ENCODE measurements at places on chromosomes 3 and 15.

- peak; percentile 40 for DNase-seq
Observed at GRCh38 chr3:138938056-138938876, 8.7 kb downstream of the FOXL2 start.

DNA sequence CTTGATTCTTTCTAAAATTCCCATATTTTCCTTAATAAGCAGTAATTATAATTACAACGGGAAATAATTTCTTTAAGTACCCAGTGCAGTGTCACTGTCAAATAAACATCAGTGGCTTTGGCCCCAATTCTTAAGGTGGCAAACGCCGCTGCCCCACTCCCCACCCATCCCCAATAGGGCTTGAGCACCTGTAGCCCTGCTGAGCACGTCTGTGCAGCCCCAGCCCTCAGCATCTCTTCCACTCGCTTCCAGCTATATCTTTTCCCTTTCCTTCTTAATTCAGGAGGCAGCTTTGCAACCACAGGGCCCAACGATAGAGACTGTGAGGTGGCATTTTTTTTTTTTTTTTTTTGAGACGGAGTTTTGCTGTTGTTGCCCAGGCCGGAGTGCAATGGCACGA lies 9.0 kb downstream of the PPM1M start:
- no peak for DNase-seq

- no peak for DNase-seq
Observed at GRCh38 chr3:11410564-11410963, 138.4 kb downstream of the ATG7 start.

- no peak for DNase-seq
Observed at GRCh38 chr3:49198161-49198560, 26.8 kb downstream of the KLHDC8B start.

- DNase-seq, result no peak
Observed at GRCh38 chr3:140176526-140176925, 241.5 kb downstream of the CLSTN2 start.

GRCh38 chr3:16838561-16838960 lies 46.2 kb upstream of the PLCL2 start:
- DNase-seq, result peak; percentile 58

GRCh38 chr3:33394403-33395054 lies 45.7 kb downstream of the UBP1 start:
- DNase-seq, result no peak

DNA sequence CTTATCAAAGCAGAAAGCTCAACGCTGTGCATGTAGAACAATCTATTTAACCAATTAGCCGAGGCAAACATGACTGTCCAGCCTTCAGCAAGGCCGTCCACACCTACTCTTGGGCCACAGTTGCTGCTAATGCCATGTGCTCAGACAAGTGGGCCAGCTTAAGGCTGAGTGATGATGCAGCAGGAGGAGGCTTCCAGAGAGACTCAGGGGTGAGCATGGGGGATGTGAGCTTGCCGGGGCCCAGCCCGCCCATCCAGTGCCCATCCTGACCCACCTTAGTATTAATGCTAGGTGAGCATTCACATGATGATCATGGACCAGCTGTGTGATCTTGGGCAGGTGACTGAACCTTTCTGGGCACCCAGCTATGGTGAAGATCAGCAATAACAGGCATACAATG lies 150.1 kb downstream of the TPRA1 start:
- no peak for DNase-seq

DNA sequence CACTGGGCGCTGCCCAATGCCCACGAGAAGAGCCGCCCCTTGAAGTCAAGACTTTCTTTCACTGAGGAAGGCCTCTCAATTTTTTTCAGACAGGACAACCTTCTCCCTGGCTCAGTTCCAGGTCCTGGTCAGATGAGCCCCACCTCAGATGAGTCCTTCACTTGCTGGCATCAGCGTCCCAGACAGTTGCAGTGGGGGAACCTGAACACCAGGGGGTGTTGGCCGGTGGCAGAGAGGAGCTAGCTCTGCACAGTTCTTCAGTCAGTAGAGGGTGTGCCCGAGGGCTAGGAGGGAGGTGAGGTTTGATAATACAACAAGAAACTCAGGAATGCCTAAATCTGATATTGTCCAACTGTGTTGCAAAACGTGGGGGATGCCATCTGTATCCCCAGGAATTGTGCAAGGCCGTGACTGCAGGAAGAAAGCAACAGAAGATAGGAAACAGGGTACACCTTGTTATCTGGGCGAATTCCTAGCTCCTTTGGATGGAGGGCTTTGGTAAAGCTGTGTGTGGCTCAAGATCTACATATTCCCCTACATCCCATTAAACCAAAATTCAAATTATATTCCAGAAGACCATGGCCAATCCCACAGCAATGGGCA lies 34.3 kb downstream of the CCR3 start:
- peak; percentile 82 for DNase-seq

DNA sequence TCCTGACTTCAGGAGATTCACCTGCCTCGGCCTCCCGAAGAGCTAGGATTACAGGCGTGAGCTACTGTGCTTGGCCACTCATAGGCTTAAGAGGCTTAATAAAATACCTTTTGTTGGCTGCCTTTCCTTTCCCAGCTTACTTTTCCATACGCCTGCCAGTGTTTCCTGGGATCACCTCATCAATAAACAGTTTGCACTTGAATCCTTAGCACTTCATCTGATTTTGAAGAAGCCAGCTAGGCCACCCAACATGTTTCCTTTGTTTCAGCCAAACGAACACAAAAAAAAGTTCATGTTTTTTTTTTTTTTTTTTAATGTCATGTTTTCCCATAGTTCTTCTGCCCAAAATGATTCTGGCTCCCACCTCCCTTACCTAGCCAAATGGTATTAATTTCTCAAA lies 92.3 kb downstream of the RAP2B start:
- no peak for DNase-seq

- no peak for DNase-seq
Observed at GRCh38 chr3:188742755-188743550, 428.8 kb upstream of the TPRG1 start.

All from hematopoietic multipotent progenitor cell treated with erythropoietin and hydrocortisone succinate and interleukin-3 and kit ligand, for 6 days (in vitro differentiated cells).